ENCODE measurements at places on chromosomes 11 and 22.

DNA sequence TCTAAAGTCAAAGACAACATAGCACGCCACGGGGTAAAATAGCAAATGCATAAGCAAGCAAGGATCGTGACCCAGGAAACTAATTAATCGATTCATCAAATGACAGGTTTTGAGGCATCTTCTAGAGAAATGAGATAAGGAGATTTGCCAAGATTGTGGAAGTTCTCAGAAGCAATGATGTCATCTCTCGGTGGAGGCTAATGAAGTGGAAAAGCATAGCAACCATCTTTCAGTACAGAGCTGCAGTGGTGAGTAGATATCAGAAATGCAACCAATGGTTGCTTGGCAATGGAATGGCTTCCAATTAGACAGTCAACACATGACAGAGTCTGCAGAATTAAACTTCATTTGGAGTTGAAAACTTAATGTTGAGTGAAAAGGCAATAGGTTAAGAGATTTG lies 116.0 kb downstream of the KIRREL3 start:
- no peak for DNase-seq

DNA sequence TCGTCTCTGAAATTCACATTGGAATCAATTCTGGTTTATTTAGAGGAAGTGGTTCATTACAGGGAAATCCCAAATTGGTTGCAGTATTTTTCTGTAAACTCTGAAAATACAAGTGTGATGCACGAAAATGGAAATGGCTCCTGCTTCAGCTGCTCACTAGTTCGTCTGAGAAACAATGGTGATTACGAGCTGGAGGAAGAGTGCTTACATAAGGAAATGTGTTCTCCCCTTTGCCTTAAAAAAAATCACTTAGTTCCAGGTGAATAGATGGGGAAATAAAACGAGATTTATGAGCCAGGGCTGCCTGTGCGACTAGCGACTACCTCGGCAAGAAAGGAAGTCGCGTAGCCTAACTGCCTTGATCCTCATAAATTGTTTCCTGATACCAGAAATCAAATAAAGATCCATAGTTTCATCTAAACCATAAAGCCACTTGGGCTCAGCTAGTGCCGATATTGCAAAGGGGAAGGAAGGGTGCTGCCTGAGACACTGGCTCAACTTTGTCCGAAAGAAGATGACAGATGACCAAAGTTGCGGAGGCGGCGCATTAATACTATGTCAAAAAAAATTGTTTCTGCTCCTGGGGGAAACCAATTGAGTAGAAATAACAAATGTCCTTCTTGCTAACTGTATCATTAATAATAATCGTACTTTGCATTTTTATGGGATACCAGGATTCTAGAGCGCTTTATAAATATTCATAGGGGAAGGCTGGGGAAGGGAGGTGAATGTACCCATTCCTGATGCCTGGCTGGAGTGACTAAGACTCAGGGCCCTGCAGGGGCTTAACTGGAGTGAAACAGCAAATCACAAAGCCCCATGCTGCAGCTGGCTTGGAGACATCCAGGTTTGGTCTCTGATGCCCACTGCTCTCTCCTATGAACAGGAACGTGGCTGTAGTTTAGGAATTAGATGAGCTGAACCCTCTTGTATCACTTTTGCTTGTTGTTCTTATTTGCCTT lies 185.7 kb downstream of the BLID start:
- DNase-seq, result no peak

DNA sequence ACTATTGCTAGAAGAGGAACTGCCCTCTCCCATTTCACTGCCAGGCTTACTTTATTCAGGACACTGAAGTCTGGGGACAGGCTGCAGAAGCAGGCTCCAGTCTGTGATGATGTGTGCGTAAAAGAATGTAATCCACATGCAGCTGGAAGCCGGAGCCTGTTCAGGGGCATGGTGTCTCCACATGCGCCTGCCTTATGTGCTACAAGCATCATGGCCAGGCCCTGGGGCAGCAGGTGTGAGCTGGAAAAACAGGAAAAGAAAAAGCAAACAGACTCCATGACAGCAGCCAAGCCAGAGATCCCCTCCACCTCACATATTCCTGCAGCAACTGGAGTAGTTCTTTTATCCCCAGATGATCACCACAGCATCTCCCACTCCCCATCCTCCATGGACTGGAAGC lies 33.4 kb downstream of the ARFGAP2 start:
- no peak for DNase-seq

- no peak for DNase-seq
These were observed 41.6 kb downstream of the CD44 start for GRCh38 chr11:35180317-35181233.

- no peak for DNase-seq
These were observed 30.9 kb downstream of the IL10RA start for GRCh38 chr11:118017111-118017510.

- no peak for DNase-seq
These were observed 73.0 kb upstream of the VPREB1 start for GRCh38 chr22:22171357-22172218.

DNA sequence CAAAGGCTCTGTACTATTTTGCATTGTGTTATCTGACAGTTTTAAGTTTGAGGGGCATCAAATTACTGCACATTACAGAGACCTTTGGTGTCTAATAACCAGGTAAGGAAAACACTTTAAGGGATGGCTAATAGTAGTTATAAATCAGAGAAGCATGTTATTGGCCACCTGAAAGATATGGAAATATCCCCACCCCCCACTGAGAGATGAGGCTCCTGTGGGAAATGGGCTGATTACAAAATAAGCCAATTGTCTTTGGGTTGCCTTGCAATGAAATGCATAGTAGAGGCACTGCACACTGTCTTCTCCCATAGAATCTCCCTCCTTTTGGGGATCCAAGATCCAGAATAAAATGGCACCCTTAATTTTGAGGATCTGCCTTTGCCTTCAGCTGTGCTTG lies 91.0 kb downstream of the IGLL5 start:
- DNase-seq, result no peak

DNA sequence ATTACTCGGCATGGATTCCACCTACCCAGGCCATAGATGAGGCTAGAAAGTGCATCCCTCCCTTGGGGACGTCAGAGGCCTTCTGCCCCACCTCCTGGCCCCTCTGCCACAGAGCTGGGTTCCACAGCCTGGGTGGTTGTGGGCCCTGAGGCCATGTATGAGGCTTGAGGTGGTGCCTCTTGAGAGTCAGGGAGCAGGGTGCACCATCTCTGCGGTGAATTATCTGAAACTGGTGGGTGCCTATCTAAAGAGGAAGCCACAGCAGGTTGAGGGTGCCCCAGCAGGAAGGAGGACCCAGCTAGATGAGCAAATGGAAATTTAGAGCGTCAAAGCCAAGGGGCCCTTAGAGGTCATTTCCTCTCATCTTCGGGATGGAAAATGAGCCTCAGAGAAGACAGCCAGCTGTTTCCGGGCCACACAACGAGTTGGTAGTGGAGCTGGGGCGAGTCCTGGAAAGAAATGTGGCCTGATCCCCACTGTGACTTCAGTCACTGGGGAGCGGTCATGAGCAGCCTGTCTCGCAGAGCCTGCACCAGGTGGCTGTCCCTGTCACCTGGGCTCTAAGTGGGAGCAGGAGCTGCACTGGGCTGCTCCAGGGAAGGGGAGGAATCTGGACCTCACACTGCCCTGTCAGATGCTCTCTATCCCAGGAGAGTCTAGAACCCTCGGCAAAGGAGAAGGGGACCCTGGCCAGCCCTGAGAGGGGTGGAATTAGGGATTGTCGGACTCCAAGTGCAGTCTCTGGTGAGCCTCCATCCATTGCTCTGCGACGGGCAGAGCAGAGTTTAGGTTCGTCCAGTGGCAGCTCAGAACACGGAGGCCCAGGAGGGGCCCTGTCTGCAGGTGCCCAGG lies 7.3 kb downstream of the ADORA2A start:
- peak; percentile 35 for DNase-seq

Measured in activated naive CD8-positive, alpha-beta T cell treated with anti-CD3 and anti-CD28 coated beads, Interleukin-2, amount 50 U/mL, for 16 hours (primary cell).